Left cardiac atrium (tissue), 4 donors: ENCODE measurements at places on chromosomes 5 and 9. TPM values are rescaled to one million over a fixed set of nuclear protein-coding genes. Genes with fewer than 3 reads are reported as not detected.

ECSCR gene
- 21.6 TPM for total RNA-seq

FAM120A gene
- total RNA-seq: 79.6 TPM

KIF3A gene
- total RNA-seq: 6.4 TPM

FGF1 gene
- total RNA-seq: 33.9 TPM

MLANA gene
- total RNA-seq: not detected

C9orf78 gene
- total RNA-seq: 33.2 TPM

LCN12 gene
- 11.9 TPM for total RNA-seq

MARVELD2 gene
- total RNA-seq: 2.2 TPM

AHRR gene
- 3.8 TPM for total RNA-seq

BARHL1 gene
- not detected for total RNA-seq

DND1 gene
- 0.35 TPM for total RNA-seq

CREBRF gene
- 23.9 TPM for total RNA-seq

MUSK gene
- total RNA-seq: 1.1 TPM

STKLD1 gene
- total RNA-seq: 0.77 TPM

GAS1 gene
- 39.3 TPM for total RNA-seq

CNTFR gene
- 45.3 TPM for total RNA-seq

CCNJL gene
- 5.6 TPM for total RNA-seq

PROB1 gene
- total RNA-seq: 21.7 TPM

FOXI1 gene
- not detected for total RNA-seq

BTNL3 gene
- total RNA-seq: 0.13 TPM

GADD45G gene
- total RNA-seq: 107 TPM

F2RL2 gene
- 0.09 TPM for total RNA-seq
